ENCODE measurements at places on chromosomes 12 and 14. TPM values are rescaled to one million over a fixed set of nuclear protein-coding genes. Genes with fewer than 3 reads are reported as not detected.
A peak's percentile ranks its signal among the peaks of the same experiment; 100 is the strongest.

GRCh38 chr12:51759695-51760094 lies 88.8 kb downstream of the FIGNL2 start:
- peaks cover 8% of the 10 kb centered on the region for H3K27me3 ChIP-seq
- no peak overlapping the region for H3K4me3 ChIP-seq
- H3K36me3 ChIP-seq, result no peaks in the 10 kb centered on the region
- DNase-seq, result no peak
- H3K27ac ChIP-seq, result no peak overlapping the region

DNA sequence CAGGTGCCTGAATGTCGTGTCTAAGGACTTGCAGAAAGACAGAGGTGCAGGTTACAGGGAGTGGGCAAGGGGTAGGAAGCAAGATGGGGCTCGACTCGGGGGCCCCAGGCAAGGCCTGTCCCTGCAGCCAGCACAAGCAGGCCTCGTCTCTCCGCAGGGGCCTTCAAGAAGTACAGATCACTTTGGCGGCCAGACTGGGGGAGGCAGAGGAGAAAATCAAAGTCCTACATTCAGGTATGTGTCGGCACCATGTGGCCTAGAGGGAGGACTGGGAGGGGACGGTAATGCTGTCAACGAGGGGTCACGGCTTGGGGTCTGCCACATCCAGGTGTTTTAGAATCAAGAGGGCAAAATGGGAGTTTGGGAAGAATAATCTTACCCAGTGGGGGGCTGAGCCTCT lies 73.7 kb downstream of the PHETA1 start:
- no peaks in the 10 kb centered on the region for H3K4me1 ChIP-seq
- no peaks in the 10 kb centered on the region for H3K27me3 ChIP-seq
- peak; percentile 68 for DNase-seq
- peaks cover 10% of the 10 kb centered on the region for H3K36me3 ChIP-seq
- no peak overlapping the region for H3K4me3 ChIP-seq
- H3K27ac ChIP-seq, result no peak overlapping the region

Gene KRT5
- total RNA-seq, result not detected

Gene LIN52
- total RNA-seq, result 17.0 TPM

- no peaks in the 10 kb centered on the region for H3K36me3 ChIP-seq
- H3K4me1 ChIP-seq, result no peaks in the 10 kb centered on the region
- H3K27me3 ChIP-seq, result no peaks in the 10 kb centered on the region
- H3K27ac ChIP-seq, result no peak overlapping the region
- no peak overlapping the region for H3K4me3 ChIP-seq
These were observed 45.5 kb upstream of the PTPRR start for GRCh38 chr12:70966046-70966445.

GRCh38 chr12:70831543-70831942 lies 89.0 kb downstream of the PTPRR start:
- no peak for DNase-seq
- H3K4me3 ChIP-seq, result no peak overlapping the region
- H3K27ac ChIP-seq, result no peak overlapping the region
- peaks cover 3% of the 10 kb centered on the region for H3K4me1 ChIP-seq

DNA sequence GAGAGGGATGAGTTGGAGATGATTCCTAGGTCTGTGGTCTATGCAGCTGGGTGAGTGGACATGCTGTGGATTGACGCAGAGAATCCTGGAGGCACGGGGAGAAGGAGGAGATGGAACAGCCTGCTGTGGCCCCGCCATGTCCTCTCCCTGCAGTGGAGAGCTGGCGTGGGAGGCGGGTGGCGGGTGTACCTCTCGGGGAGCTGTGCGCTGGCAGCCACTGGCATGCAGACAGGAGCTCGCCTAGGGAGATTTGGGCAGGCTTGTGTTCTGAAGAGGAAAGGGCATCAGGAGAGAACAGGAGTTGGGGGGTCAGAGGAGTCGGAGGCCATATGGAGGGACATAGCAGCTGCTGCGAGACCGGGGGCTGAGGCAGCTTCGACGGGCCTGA lies 56.1 kb downstream of the TECPR2 start:
- H3K36me3 ChIP-seq, result peaks cover 12% of the 10 kb centered on the region
- no peaks in the 10 kb centered on the region for H3K27me3 ChIP-seq
- no peak overlapping the region for H3K27ac ChIP-seq
- no peak overlapping the region for H3K4me3 ChIP-seq

Gene SLC35E3
- total RNA-seq, result 14.6 TPM

DNA sequence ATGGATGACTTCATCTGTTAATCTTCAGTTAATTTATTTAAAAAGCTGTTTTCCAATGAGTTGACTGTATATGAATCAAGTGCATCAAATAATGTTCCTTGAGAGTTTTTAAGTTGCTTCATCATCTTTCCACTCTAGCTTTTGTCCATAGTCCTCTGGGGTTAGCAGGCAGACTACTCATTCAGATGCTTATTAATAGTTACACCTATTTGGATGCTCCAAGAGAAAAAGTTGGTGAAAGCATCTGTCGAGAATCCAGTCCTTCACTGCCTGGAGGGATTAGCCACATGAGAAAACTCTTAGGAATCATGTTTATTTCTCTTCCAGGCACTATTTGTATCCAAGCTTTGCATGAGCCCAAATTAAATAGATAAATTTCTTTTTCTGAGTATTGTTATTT lies 70.2 kb downstream of the DACT1 start:
- H3K27me3 ChIP-seq, result no peaks in the 10 kb centered on the region
- no peak overlapping the region for H3K4me3 ChIP-seq
- H3K4me1 ChIP-seq, result peaks cover 7% of the 10 kb centered on the region
- H3K36me3 ChIP-seq, result no peaks in the 10 kb centered on the region

Gene SRGAP1
- total RNA-seq, result 10.6 TPM

- H3K36me3 ChIP-seq, result no peaks in the 10 kb centered on the region
- H3K4me1 ChIP-seq, result peaks cover 5% of the 10 kb centered on the region
- no peak overlapping the region for H3K27ac ChIP-seq
- no peak for DNase-seq
- H3K4me3 ChIP-seq, result no peak overlapping the region
These were observed 234.8 kb downstream of the DUSP6 start for GRCh38 chr12:89117448-89118034.

DNA sequence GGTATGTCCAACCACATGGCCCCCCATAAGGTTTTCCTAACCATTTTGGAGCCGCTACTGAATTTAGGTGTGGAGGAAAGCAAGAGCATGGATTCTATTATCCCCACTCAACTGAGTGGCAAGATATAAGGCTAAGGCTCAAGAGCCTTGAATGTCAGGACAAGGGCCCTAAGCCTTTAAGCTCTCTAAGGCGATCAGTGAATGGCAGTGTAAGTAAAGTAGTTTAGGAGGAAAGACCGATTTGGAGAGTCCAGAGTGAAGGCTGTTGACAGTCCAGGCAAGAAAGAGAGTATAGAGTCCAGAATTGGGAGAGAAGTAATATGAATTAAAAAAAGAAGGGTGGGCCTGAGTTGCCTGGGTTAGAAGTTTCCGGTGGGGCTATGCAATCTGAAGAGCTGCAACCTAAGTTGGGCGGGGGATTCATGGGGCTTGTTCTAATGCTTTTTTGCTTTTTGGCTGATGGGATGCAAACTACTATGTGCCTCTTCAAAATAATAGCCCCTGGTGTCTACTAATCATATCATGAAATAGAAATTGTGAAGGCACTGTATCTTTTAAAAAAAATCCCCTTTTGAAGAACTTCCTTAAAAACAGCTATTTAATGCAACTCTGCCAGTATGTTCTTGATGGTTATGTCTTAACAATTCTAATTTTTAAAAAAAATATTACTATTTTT lies at the start of gene SPIC:
SPIC (plus strand) TSS at position 626 of the 676 bp plus-strand sequence. CDS start 1,569 bp downstream, outside the sequence.
- no peaks in the 10 kb centered on the region for H3K27me3 ChIP-seq
- H3K4me3 ChIP-seq, result no peak within 1 kb of the TSS
- peaks cover 5% of the 10 kb centered on the region for H3K4me1 ChIP-seq
- no peaks in the 10 kb centered on the region for H3K36me3 ChIP-seq
- H3K27ac ChIP-seq, result no peak within 1 kb of the TSS

- peak overlapping the region; percentile 77 for H3K4me3 ChIP-seq
- H3K27me3 ChIP-seq, result peaks cover 21% of the 10 kb centered on the region
- no peak overlapping the region for H3K27ac ChIP-seq
- H3K36me3 ChIP-seq, result no peaks in the 10 kb centered on the region
These were observed 628 bp upstream of the TSHR start for GRCh38 chr14:80954687-80955299.

DNA sequence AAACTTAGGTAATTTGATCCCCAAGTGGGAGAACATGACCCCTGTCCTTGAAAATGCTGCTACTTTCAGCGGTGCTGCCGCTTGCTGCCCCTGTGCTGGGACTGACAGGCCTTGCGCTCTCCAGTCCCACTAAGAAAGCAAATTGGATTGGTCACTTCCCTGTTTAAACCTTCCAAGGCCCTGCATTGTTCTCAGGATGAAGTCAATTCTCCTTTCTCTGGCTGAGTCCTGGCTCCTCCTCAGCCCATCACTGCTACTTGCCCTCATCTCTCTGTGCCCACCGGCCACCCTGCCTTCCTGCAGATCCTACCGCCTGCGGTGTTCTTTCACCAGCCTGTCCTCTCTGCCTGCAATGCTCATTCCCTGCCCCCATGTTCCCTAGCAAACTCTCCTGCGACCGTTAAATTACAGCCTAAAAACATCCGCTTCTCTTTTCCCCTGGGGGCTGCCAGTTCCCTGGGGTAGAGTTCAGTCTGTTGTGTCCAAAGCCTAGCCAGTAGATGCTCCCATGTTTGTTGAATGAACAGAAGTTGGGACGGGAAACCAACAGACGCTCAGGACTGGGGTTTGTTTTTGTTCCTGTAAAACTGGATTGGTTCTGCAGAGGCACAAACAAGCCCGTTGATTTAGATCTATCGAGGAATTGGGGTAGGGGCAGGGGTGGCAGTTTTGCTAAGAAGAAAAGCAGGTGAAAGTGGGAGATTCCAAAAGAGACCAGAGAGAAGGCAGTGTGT lies 127.3 kb upstream of the HIF1A start:
- H3K27me3 ChIP-seq, result no peaks in the 10 kb centered on the region
- no peaks in the 10 kb centered on the region for H3K36me3 ChIP-seq
- no peak overlapping the region for H3K27ac ChIP-seq
- peaks cover 24% of the 10 kb centered on the region for H3K4me1 ChIP-seq

GRCh38 chr12:53056901-53057300 lies 7.0 kb downstream of the TNS2 start:
- no peaks in the 10 kb centered on the region for H3K27me3 ChIP-seq
- no peak for DNase-seq
- H3K4me3 ChIP-seq, result no peak overlapping the region
- H3K27ac ChIP-seq, result no peak overlapping the region
- H3K4me1 ChIP-seq, result no peaks in the 10 kb centered on the region
- peaks cover 16% of the 10 kb centered on the region for H3K36me3 ChIP-seq

DNA sequence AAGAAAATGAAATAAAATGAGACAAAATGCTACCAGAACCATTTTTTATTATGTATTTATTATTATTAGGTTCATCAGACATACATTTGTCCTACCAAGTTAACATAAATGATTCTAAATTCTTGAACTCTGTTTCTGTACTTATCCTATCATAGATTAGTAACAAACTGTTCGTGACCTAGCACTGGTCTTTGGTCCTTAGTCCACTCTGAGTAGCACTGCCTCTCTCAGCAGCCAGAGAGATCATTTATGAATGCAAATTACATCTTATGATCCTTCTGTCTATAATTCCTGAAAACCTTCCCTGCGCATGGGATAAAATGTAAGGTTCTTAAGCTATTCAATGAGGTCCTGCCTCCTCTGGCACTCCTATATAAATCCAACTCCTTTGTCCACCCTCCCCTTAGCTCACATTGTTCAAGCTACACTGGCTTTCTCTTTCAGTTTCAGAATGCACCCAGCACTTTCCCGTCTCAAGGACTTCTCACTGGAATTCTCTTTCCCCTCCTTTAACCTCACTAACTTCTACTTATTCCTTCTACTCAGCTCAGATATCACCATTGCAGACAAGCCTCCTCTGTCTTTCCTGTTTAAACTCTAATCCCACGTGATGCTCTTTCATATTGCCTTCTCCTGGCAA lies 17.1 kb downstream of the PDZRN4 start:
- no peaks in the 10 kb centered on the region for H3K27me3 ChIP-seq
- no peak overlapping the region for H3K27ac ChIP-seq
- no peak overlapping the region for H3K4me3 ChIP-seq
- no peak for DNase-seq
- no peaks in the 10 kb centered on the region for H3K4me1 ChIP-seq

- no peaks in the 10 kb centered on the region for H3K4me1 ChIP-seq
- H3K27me3 ChIP-seq, result no peaks in the 10 kb centered on the region
- no peak overlapping the region for H3K4me3 ChIP-seq
- no peak overlapping the region for H3K27ac ChIP-seq
- H3K36me3 ChIP-seq, result peaks cover 70% of the 10 kb centered on the region
- DNase-seq, result no peak
These were observed 13.5 kb downstream of the C3AR1 start for GRCh38 chr12:8052679-8053078.

- H3K4me1 ChIP-seq, result no peaks in the 10 kb centered on the region
- peaks cover 4% of the 10 kb centered on the region for H3K36me3 ChIP-seq
- peaks cover 7% of the 10 kb centered on the region for H3K27me3 ChIP-seq
These were observed 4.1 kb downstream of the SLC48A1 start for GRCh38 chr12:47777151-47777550.

DNA sequence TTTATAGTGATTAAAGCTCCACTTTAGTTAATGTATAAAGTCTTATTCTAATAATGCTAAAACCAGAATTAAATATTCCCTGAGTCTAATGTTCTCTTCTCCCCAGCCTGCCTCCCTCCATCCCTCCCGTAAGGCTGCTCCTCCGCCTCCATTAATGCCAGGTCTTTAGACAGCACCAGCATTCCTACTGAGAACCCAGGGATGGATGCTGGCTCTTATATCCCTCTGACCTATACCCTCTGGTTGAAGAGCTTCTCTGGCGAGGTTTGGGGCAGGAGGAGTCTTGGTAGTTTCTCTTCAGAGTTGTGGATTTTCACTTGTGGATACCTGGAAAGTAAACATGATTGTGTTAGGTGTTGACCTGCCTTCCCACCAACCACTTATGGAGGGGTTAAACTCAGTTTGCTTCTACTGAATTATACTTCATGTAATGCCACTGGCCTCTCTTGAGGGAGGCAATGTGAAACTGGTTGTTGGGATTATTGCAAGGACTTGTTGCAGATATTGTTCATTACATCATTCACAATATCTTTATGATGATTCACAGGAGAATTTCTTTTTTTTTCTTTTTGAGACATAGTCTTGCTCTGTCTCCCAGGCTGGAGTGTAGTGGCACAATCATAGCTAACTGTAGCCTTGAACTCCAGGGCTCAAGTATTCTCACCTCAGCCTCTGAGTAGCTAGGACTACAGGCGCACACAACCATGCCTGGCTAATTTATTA lies 11.1 kb upstream of the SMAGP start:
- no peak overlapping the region for H3K4me3 ChIP-seq
- H3K36me3 ChIP-seq, result no peaks in the 10 kb centered on the region
- no peaks in the 10 kb centered on the region for H3K27me3 ChIP-seq
- no peaks in the 10 kb centered on the region for H3K4me1 ChIP-seq

Gene GLIPR1L1
- total RNA-seq, result not detected

Gene RIMBP2
- total RNA-seq, result 2.8 TPM

Gene RD3L
- total RNA-seq, result not detected

DNA sequence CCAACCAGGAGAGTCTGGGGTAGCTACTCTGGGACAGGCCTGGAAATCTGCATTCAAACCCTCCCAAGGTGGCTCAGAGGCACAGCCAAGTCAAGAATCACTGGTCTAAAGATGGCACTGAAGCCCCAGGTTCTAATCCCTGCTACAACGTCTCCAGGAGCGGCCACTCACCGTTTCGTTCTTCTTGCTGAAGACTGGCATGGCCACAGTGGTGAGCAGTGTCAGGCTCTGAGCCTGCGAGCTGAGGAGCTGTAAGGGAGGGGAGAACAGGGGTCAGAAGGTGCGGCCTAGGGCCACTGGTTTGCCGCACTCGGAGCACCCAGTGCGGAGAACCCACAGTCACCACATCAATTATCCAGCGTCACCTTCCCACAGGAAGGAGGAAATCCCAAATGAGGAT lies 38.8 kb downstream of the CACNA2D4 start:
- peak; percentile 37 for DNase-seq
- H3K27ac ChIP-seq, result no peak overlapping the region
- no peaks in the 10 kb centered on the region for H3K27me3 ChIP-seq
- H3K4me3 ChIP-seq, result no peak overlapping the region
- H3K4me1 ChIP-seq, result no peaks in the 10 kb centered on the region

Gene FITM1
- total RNA-seq, result not detected

Gene HOXC10
- total RNA-seq, result not detected

All from endodermal cell (in vitro differentiated cells).